Dermis microvascular lymphatic vessel endothelial cell (primary cell): ENCODE measurements at places on chromosomes 6 and 20. TPM values are rescaled to one million over a fixed set of nuclear protein-coding genes. Genes with fewer than 3 reads are reported as not detected.

Gene GTF2H4
- 10.4 and 13.7 TPM in 2 replicates for total RNA-seq

Gene OR2H2
- not detected in 2 replicates for total RNA-seq

Gene OR14J1
- not detected in 2 replicates for total RNA-seq

Gene XKR7
- total RNA-seq, result not detected in 2 replicates
